ENCODE measurements at places on chromosomes 4 and X.

DNA sequence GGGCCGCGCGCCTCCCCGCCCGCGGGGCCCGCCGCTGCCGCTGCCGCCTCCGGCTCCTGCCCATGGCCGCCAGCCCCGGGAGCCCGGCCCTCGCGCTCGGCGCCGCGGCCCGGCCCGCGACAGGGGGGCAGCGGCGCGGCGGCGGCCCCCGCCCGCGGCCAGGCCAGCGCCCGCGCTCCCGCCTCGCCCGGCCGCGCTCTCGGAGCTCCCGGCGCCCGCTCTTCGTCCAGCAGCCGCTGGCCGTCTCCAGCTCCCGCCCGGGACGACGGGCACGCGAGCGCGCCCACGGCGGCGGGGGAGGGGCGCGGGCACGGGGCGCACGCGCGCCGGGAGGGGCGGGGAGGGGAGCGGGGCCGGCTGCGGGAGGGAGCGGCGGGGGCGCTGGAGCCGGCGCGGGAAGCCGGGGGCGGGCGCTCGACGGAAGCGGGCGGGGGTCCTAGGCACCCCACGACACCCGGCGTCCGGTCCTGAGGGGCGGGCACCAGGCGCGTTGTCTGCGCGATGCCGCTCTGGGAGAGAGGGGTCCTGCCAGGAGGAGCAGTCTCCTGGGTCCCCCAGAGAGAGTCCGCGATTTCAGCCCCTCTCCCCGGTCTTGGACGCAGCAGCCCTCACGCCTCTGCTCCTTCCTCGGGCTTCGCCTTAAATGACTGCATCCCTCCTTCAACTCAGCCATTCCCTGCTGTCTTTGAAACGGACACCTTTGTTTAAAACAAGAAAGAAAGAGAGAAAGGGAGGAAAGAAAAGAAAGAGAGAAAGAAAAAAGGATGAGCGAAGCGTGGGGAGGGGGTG, 490 bp upstream of the PDZD4 start:
- no peak for DNase-seq

DNA sequence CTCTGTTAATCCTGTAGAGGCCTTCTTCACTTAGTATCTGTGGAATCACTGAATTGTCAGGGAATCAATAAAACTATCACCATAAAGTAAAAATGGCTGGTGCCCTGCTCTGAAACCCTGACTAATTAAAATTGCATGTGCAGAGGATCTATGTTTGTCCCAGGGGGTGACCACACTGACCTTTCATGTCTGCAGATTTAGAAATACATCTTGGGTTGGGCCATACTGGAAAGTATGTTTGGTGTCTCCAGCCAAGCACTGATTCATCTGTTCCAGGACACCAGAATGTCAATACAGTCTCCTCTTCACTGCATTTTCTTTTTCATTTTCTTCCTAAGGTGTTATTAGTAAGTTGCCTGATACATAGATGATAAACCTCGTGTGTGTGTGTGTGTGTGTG, 490.9 kb upstream of the INTU start:
- DNase-seq, result no peak

DNA sequence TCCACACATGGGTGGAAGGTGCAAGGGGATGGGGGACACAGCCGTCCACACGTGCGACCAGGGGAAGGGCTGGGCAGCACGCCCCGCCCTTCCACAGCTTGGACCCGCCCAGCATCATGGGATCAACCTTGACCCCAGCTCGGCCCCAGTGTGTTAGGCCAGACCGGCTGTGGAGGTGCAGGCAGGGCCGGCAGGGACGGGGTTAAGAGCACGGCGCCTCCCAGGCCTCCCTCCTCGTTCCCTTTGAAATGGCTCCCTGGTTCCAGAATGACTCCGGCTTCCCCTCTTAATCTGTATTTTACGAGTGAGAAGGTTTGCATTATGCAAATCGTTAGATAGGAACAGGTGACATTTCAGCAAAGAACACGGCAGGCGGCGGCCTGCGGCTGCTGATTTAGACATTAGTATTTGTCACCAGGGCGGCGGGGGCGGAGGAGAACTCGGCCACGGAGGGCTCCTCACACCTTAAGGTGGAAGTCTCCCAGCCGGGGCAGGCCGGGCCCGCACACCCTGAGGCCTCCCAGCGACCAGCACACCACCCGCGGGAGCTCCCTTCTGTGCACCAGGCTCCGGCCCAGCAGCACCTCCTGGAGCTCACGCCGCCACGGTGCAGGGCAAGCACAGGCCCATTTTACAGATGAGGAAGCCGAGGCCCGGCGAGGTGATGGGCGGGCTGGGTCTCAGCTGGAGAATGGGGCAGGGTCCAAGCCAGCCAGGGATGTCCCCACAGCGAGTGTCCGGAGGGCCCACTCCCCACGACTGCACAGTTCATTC, 116.1 kb downstream of the FAM53A start:
- no peak for DNase-seq

DNA sequence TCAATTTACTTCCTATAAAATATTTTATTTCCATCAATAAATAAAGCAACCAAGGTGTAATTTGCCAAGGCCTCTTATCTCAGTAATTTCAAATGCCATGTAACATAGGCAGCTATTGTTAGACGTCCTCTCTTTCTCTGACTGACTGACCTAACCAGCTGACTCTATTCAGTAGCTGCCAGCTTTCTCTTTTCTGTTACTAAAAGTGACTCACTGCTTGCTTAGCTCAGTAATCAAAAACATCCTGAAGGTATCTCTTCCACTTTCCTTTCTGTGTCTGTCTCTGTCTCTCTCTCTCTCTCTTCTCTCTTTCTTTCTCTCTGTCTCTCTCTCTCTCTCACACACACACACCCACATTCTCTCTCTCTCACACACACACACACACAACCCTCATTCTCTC, 134.2 kb downstream of the SPOCK3 start:
- DNase-seq, result no peak

- DNase-seq, result no peak
These were observed 23.9 kb upstream of the FGFBP2 start for GRCh38 chr4:15986907-15987306.

DNA sequence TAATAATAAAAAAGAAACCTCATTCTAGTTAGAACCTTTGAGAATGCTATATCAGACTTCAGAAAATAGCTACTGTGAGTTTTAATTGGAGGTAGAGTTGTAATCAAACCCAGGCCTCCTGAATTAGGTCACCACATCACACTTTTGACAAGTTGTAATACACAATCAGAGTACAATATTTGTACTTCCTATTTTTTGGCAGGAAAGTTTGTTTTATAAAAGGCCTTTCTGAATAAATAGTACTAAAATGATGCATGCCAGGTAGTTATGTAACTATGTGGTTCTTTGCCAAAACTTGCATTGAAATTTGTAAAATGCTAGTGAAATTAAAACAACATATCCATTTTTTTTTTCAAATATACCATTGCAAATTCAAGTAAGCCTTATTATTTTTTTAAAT, 26.8 kb downstream of the ADH7 start:
- DNase-seq, result no peak

- DNase-seq, result no peak
These were observed 39.9 kb upstream of the PCDH19 start for GRCh38 chrX:100449696-100450608.
